Adrenal gland (tissue), 19 donors: ENCODE measurements at places on chromosomes 11 and 22. TPM values are rescaled to one million over a fixed set of nuclear protein-coding genes. Genes with fewer than 3 reads are reported as not detected.

Gene CREBZF
- 26.4 TPM for total RNA-seq

DNA sequence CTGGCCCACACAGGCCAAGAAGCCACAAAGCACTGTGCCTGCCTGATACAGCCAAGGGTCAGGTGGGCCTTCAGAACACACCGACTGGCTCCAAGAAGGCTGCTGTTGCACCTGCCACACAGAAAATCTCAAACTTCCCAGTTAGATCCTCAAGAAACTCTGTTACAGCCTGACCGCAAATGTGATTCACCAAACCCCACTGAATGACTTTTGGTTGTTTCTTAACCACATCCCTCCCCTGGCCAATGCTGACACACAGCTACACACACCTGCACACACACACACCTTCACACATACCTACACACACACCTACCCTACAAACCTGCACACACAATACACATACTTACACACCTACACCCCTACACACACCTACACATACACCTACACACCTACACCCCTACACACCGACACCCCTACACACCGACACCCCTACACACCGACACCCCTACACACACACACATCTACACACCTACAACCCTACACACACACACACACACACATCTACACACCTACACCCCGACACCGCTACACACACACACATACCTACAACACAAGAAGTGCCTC is 31.5 kb downstream of the CDKN1C start:
- no peak overlapping the region for H3K4me3 ChIP-seq
- H3K4me1 ChIP-seq = no peaks in the 10 kb centered on the region
- H3K27ac ChIP-seq = no peak overlapping the region
- no peaks in the 10 kb centered on the region for H3K27me3 ChIP-seq

GRCh38 chr11:73237471-73238290 is 19.6 kb downstream of the P2RY2 start:
- H3K4me3 ChIP-seq = no peak overlapping the region
- DNase-seq = peak; percentile 89
- no peaks in the 10 kb centered on the region for H3K36me3 ChIP-seq

DNA sequence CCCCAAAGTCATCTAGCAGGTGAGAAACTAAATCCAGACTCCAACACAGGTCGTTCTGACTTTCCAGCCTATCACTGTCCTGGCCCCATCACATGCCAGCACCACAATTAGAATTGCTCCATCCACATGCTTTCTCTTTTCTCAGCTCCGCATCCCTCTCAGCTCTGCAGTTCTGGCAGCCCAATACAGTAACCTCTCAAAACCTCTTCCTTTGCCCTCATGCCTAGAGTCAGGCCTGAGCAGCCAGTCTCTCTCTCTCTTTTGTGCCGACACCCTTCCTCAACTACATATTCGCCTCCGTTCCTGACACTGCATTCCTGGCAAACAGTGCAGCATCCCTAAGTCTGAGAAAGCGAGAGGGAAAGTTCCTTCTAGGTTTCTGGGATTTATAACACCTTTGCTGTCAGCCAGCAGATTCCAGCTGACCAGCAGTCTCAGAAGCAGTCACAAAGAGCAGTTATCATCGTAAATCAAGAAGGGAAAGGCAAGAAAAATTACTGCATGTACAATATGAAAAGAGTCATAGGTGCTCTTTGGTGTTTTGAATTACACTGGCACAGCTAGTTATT is 258.0 kb downstream of the FAT3 start:
- H3K36me3 ChIP-seq = no peaks in the 10 kb centered on the region
- H3K27ac ChIP-seq = no peak overlapping the region
- no peaks in the 10 kb centered on the region for H3K4me1 ChIP-seq

Gene PLEKHA7
- total RNA-seq = 0.54 TPM

Gene MUC2
- total RNA-seq = 0.12 TPM

Gene PRG2
- total RNA-seq = not detected

- H3K36me3 ChIP-seq = no peaks in the 10 kb centered on the region
- peaks cover 33% of the 10 kb centered on the region for H3K4me1 ChIP-seq
- H3K27me3 ChIP-seq = no peaks in the 10 kb centered on the region
- H3K27ac ChIP-seq = peak overlapping the region; percentile 66
Observed at GRCh38 chr11:19683862-19684491, 28.7 kb upstream of the NAV2 start.
